ENCODE measurements at places on chromosomes 7 and 10.
A peak's percentile ranks its signal among the peaks of the same experiment; 100 is the strongest.

DNA sequence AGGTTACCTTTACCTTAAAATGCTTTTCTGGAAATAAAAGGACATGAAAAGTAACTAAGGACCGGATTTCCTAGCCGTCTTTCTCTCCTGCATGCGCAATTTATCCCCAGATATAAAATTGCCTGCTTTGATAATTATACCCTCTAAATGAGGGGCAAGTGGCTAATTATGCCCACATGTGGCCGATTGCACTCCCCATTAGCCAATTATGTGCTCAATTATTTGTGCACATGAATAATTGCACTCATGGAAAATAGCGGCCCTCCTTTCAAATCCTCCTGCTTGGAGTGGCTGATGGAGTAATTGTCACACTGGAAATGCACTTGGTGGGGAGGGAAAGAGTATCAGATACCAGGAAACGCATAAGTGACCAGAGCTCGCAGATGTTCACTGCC lies 66.4 kb upstream of the ATRNL1 start:
- no peak for DNase-seq

GRCh38 chr10:128219295-128219694 lies 93.1 kb upstream of the MKI67 start:
- DNase-seq: no peak

DNA sequence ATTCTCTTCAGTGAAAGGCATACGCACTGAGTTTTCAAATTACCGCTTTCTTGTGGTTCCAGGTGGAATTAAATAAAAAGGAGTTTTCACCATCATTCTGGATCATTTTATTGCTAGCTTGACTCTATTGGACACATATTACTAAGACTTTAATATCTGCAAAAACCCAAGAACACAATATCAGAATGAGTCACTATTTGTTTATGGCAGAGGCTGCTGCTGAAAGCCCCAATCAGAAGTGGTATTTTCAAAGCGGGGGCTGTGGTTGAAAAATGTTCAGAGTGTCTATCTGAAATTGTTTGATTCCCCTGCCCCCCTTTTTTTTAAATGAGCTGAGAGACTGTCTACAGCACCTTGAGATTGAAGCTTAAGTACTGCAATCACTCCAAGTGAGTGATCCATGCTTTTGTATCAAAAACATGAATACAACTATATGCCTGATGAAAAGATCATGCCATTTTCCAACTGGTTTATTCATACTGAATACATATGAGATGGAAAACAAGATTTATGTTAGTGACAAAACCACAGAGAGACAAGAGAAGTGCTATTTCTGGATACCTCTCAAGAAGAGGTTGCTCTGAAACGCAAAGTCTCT lies 376.4 kb downstream of the HTR7 start:
- DNase-seq: no peak

DNA sequence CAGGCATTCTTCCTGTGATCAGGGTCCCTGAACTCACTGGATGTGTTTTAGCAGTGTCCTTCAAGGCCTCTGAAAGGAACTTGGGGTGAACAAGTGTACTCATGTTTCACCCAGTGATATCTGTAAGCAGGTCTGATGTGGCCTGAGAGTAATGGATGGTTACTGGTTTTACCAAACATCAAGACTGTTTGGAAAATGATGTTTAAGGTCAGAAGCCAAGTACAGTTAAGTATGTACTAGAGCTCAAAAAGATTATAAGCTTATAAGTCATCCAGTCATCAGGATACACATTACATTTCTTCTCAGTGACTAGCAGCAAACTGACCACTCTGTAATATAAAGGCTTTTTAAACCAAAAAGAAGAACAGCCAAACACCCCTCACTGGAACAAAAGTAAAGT lies 79.8 kb upstream of the PTN start:
- peak; percentile 51 for DNase-seq

DNA sequence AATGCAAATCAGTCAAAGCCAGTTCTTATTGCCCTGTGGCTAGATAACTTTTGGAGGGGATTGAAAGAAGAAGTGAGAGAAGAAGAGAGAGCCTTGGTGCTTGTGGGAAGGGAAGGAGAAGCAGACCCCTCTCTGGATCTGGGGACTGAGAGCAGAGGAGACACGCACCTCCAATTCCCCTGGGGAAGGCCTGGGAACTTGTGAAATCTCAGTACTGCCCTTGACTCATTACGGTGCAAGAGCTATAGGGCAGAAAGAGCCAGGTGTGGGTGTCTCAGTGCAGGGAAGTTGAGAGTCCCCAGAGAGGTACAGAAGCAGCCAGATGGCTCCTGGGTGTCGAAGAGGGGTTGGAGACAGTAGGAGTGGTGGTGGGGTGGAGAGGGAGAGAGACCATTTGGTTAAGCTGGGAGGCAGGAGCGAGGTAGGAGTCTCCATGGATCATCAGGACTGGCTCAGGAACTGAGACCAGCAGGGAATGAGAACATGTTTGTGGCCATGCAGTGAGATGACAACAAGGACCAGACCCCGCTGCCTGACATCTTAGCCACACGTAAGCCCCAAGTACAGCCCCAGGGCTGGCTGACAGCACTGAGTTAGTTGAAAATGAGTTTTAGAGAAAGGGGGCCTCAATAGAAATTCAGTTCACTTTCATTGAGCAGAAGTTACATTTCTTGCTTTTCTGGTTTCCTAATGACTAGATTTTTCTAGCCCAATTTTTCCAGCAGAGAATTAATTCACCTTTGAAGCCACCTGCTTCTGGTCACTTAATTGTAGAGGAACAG lies 238.2 kb downstream of the BUB3 start:
- DNase-seq: no peak

DNA sequence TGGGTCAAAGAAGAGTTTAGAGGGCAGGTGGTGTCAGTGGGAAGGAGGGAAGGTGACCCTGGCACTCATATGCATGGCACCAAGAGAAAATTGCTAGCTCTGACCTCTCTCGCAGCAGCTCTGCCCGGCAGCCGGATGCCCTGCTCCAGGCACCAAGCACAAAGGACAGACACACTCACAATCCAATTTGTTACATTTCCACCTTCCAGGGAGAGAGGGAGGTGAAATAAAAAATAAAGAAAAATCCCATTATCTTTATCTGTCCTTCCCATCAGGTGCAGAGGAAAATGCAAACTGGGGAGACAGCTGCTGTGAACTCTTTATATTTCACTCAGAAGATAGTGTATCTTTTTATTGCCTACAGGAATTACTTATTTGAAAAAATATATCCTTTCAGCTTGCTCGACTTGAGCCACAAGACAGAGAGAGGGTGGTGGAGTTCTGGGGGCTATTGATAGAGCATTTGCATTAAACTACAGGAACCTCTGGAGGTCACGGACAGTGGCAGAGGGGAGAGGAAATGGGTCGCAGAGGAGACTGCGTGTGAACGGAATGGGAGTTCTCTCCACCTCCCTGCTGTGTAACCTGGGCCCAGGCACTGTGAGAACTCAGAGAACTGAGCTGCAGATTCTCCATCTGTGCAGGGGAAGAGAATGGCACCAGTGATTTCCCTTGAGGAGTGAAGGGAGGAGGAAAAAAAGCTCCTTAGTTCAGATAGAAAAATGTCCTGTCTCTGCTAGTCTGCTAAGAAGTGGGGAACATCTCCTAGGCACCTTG lies 421.4 kb downstream of the PLXNA4 start:
- no peak for DNase-seq

GRCh38 chr10:77673515-77674140 lies 36.0 kb upstream of the KCNMA1 start:
- no peak for DNase-seq

DNA sequence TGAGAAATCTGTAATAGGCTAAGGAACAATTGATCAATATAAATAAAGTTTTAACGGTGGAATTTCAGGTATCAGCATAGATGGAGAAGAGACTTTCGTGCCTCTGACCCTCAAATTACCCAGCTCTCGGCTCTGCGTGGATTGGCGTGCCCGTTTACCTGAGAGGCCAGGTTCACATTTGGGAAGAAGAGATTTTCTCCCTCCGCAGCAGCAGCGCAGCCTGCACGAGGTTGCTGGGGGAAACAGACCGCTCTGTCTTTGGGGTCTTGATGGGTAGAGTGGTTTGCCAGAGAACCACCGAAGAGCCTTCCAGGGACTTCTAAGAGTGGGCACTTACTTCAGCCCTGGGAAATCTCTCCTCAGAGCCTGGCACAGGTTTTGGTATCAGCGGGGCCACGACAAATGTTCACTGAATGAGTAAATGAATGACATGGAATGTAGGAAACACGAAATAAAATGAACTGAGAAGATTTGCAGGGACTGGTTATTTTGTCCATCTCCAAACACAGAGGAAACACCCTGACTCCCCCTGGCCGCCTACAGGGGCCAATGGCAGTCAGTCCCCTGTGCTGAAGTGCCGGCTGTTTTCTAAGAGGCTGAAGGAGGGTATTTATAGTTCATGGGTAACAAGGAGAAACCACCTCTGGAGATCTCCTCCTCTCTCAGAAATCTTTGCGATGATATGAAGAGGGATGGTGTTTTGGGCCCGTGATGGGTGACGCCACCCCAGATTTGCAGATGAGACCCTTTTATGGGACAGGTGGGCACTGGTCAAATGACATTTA lies 338.5 kb downstream of the ADARB2 start:
- DNase-seq: no peak
